Muscle of arm (tissue), 14 donors: ENCODE measurements at places on chromosomes 7 and 10.

GRCh38 chr10:112221545-112221944 lies 38.0 kb upstream of the GPAM start:
- no peak for DNase-seq

DNA sequence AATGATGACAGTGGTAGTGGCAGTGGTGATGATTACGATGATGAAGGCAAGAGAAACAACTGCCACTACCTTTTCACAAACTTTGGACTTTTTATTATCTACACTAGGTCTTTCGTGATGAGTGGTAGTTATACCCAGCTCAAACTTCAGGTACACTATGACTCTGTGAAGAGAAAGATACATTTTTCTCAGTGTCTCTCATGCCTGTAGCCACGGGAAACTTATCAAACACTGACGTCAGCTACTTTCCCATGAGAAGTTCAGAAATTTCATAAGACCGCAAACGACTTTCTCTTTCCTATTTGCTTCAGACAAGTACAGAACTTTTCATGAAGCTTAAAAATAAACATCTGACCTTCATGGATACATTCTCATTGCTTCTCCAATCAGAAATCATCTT lies 57.0 kb downstream of the CALD1 start:
- no peak for DNase-seq

- peak; percentile 96 for DNase-seq
These were observed at the start of gene ZNF680 for GRCh38 chr7:64562626-64563278. Gene ZNF680 (minus strand): TSS chr7:64563071. CDS start chr7:64562954, 117 bp downstream.

DNA sequence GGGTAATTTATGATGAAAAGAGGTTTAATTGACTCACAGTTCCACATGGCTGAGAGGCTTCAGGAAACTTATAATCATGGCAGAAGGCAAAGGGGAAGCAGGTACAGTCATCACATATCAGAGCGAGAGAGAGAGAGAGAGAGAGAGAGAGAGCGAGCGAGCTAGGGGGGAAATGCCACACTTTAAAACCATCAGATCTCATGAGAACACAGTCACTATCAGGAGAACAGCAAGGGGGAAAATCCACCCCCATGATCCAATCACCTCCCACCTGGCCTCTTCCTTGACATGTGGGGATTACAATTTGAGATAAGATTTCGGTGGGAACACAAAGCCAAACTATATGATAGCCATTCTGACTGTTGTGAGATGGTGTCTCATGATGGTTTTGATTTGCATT lies 576.3 kb downstream of the GFRA1 start:
- DNase-seq, result no peak

DNA sequence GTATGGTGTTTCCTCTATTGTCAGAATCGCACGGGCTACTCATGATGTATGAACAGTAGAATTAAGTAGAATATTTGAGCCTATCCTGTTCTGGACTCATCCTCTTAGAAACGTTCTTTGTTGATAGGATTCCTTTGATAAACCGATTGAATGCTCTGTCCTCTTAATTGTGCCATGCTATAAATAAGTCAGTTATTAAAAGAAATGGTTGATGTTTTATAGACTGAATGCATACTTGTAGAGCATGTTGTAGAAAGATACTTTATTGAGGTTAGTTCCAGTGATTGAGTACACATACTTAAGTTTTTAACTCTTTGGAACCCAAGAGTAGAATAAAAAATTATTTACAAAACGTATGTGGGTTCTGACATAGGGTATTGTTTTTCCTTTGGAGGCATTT lies 54.9 kb upstream of the HBP1 start:
- no peak for DNase-seq

DNA sequence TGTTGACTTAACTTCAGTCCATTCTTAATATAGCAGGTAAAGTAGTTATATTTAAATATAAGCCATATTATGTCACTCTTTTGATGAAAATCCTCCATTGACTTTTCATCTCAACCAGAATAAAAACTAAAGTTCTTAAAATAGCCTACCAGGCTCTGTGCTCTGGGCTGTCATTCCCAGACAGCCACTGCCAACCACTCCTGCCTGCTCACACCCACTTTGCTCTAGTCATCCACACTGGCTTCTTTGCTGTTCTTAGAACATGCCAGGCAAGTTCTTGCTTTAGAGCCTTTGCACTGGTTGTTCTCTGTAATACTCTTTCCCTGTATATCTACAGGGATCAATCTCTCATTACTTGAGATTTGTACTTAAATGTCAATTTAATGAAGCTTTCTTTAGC lies 80.6 kb downstream of the ZEB1 start:
- DNase-seq, result no peak

- DNase-seq, result no peak
These were observed 92.7 kb upstream of the GPR26 start for GRCh38 chr10:123573236-123574108.

DNA sequence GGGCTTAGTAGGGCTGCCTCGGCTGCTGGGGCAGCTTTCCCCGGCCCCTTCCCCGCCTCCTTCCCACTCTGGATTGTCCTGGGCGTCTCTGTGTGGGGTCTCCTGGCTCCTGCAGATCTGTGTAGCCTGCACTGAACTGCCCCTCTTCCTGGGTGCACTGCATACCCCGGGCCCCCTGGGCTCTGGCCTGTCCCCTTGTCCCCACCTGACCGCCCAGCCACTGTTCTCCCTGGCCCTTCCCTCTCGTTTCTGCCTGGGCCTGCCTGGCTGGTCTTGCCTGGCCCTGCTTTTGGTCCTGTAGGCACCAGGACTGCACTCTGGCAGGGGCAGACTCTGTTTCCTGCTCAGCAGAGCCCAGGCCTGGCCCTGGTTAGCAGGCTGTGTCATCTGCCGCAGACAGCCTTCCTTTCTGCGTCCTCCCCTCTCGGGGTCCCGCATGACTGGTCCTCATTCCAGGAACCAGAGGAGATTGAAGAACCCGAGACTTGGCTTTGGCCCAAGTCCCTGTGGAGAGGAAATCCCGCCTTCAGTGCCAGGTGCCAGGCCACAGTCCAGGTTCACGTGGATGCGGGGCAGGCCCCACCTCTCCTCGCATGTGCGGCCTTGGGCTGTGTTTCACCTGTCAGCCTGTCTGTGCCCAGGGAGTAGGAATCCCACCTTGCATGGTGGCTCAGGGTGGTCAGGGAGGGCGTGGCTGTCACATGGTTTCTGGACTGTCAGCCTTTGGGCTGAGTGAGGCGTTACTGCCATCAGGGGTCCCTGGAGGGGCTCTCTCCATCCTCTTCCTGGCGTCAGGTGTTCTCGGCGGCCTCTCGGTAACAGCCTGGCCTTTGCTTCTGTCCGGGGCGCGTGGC lies 9.2 kb downstream of the INPP5A start:
- no peak for DNase-seq

- DNase-seq, result no peak
These were observed 36.7 kb downstream of the CDK6 start for GRCh38 chr7:92799446-92800211.

GRCh38 chr7:16590424-16590823 lies 55.1 kb downstream of the ANKMY2 start:
- DNase-seq, result no peak

- DNase-seq, result no peak
These were observed 496.9 kb upstream of the ZMIZ1 start for GRCh38 chr10:78571891-78572290.

DNA sequence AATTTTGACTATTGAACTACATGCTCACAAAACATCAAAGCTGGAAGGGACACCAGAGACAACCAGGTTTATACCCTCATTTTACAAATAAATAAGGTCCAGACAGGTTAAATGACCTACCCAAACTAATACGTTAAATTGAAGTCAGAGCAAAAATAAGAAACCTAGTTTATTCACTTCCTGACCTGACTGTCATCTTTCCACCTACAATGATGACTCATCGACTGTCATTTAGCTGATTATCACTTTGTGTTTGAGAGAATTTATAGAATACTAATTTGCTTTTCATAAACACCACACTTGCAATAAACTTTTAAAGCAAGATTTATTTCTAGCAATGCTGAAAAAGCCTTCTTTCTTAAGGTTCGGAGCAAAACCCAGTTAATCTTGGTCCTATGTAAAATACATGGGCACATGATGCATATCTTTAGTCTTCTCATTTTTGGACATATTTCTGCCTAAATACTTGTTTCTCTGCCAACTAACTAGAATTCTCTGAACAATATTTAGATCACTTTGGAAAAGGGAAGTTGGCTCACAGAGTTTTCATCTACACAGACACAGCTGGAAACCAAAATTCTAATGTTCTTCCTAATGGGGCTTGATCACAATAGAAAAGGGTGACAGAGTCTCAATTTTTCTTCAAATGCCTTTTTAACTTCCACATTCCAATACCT lies 16.7 kb upstream of the LRRN3 start:
- DNase-seq, result no peak

DNA sequence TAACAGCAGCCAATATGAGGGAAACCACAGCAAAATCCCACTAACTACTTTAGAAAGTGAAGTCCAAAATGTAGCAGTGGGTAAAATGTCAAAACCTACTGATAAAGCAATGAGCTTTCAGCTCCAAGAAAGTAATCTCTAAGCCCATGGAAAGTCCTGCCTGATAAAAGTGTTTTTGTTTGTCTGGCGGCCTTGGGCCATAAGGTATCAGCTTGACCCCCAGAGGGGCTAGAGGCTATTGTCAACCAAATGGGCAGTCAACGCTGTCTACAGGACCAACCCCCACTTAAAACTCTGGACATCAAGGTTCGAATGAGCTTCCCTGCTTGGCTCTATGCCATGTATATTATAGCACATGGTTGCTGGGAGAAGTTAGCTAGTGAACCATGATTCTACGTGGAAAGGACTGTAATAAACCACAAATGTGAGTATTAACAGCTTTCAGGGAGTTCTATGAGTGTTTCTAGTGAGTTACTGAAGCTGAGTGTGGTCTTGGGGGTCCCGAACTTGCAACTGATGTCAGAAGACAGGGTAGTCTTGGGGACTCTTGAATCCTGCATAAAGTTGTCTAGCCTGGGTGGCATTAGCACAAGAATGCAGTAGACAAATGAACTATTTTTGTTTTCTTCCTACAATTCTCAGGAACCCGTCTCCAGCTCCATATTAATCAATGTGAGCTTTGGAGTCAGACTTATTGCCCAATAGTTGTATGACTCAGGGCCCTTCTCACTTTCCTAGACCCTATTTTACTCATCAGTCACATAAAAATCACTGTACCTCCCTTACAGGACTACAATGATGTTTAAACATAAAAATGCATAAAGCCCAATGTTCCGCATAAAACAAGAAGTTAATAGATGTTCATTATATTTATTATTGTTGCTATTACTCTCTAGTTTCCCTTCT lies 164.9 kb downstream of the DGKI start:
- DNase-seq, result no peak

DNA sequence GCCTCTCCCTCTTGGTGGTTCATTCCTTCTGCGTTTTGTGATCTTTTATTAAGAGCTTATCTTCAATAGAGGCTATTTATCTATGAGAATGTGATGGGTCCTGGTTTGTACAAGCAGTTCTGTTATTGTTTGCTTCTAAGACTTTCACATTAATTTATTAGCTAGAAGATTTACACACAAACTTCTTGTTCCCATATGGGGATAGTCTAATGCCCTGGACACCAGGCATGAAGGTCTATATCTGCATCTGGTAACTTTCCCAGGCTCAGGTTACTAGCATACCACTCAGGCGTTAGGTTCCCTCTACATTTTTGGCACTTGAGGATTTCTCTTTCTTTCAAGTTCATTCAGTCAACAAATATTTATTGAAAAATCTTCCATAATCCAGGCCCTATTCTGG lies 7.7 kb downstream of the XPNPEP1 start:
- DNase-seq, result no peak

DNA sequence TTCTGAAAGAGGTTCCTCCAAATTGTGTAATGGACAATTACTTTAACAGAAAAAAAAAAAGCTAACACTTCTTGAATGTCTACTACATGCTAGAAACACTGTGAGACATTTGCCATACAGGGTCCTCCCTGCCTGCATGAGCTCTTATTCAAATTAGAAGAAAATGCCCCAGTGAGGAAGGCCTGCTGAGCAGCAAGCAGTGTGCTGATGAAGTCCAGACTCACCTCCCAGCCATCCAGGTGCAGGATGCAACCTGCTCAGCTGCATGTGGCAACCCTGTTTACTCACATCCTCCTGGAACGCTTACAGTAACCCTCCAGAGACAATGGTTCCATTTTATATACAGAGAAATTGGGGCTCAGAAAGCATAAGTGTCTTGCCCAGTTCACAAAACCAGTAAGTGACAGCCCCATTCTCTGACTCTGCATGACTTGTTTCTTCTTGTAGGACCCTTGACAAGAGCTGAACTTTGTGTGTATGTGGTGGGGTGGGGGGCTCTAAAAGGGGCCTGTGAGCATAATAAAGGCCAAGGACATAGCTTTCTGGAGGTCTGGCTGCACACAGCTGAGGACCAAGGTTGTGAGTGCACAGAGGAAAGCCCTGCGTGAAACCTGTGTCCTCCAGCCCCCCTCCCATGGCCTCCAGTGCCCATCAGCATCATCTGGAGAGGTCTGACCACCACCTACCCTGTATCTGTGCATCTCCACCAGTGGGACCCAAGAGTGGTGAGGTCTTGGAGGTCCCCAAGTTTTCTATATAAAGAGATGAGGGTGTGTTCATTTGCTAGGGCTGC lies 387.8 kb downstream of the GRID1 start:
- DNase-seq, result no peak

- no peak for DNase-seq
These were observed 94.0 kb upstream of the CDCA7L start for GRCh38 chr7:22039670-22040069.

DNA sequence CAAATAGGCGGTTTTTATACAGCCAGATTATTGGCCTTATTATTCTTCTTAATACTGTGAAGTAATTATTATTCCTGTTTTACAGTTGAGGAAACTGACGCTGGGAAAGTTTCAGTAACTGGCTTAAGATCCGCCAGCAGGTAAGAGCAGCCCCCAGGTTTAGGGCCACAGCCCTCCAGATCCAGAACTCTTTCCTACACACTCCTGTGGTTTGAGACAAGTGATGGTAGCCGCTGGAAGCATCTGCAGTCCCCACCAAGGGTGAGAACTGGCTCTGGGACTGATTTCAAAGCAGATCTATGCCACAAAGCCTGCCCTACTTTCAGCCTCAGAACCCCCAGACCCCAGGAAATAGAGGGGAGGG lies 3.0 kb upstream of the UNC5B start:
- DNase-seq, result no peak

DNA sequence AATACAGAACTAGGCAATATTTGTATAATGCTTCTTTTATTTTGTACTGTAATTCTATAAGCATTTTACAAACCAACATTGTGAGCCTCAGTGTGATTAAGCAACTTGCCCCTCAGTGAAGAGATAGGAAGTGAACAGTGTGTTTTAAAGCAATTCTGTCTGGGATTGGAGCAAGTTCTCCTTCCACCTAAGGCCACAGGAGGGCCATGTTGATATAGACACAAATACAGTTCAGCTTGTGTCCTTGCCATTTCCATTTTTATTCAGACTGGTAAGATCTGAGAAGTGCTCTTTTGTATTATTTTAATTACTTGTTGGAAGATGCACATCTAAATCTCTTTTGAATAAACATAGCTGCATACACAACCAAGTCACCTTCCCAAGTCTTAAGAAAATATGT lies 416.3 kb upstream of the COBL start:
- DNase-seq, result no peak

GRCh38 chr7:33400214-33400538 lies 270.8 kb downstream of the BBS9 start:
- no peak for DNase-seq

DNA sequence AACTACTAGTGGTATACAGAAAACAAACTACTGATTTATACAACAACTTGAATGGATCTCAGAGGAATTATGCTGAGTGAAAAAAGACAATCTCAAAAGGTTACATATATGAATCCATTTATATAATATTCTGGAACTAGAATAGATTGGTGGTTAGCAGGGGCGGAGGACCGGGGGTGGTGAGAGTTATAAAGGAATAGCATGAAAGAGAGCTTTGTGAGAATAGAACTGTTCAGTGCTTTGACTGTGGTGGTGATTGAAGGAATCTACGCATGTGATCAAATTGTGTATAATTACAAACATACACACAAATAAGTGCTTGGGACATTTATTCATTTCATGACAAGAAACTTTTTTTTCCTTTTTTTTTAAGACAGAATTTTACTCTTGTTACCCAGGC lies 19.6 kb downstream of the RAB19 start:
- no peak for DNase-seq
